Right cardiac atrium (tissue), 5 donors: ENCODE measurements at places on chromosomes 2 and 18. TPM values are rescaled to one million over a fixed set of nuclear protein-coding genes. Genes with fewer than 3 reads are reported as not detected.

GRCh38 chr2:157087373-157088002 lies 170.0 kb upstream of the GALNT5 start:
- peak; percentile 72 for DNase-seq

DNA sequence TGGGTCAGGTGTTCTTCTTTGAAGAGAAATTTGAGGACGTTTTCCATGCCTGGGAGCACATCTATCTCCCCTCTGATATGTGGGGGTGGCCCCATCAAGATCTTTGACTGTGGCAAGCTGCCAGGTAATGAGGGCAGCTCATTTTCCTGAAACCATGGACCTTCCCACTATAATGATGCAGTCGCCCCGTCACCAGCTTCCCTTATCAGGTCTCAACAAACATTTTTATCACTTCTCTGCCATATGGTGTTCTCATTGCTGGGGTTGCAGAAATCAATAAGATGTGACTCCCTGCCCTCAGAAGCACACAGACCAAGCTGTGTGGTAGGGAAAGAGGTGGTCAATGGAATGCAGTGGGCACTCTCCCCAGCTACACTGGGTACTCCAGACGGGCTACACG lies 48.4 kb upstream of the B3GNT7 start:
- DNase-seq = no peak

Gene CPLX4
- polyA plus RNA-seq = not detected

Gene ARID5A
- polyA plus RNA-seq = 31.8 TPM

Gene ACOXL
- 0.02 TPM for polyA plus RNA-seq

- DNase-seq = no peak
Observed at GRCh38 chr2:176146101-176146500, 5.2 kb upstream of the HOXD4 start.

- no peak for DNase-seq
Observed at GRCh38 chr2:68765739-68766375, 31.2 kb downstream of the ARHGAP25 start.

Gene CTAGE1
- 0.07 TPM for polyA plus RNA-seq

DNA sequence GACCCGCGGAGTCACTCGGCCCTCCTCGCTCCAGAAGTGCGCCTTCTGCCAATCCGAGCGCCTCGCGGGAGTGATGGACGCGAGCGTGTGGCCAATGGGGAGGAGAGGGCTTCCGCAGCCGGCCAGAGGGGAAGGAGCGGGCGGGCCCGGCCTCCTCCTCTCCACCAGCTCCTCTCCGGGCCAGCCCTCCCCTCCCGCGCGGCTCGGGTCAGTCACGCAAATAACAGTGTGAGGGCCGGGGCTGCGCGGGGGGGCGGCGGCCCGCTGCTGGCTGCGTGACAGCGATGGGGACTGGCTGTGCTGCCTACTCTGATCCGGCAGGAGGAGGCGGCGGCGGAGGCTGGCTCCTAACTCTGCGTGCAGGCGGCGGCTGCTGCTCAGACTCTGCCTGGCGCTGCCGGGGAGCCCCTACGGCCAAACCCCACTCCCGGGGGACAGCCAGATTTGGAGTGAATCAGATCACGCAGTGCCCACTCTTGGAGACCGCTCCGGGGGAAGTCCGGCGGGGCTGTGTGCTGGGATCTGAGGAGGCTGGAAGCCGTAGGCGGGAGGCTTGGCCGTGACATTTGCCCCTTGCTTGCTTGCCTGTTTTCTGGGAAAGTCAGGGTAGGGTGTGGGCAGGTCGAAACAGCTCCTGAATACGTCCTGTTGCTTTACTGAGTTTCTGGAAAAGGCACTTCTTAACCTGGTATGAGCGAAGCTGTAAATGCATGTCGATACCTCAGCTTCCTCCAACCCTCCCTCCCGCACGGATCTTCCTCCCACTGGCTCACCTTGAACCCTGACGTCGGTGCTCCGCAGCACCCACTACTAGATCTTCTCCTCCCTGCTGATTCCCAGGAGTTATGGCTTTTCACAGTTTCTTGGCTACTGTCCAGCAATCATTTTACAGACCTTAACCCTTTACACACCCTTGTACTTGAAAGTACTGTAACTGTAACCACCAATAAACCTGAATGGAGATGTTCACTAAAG lies 97.9 kb upstream of the SERTAD2 start:
- DNase-seq = no peak

DNA sequence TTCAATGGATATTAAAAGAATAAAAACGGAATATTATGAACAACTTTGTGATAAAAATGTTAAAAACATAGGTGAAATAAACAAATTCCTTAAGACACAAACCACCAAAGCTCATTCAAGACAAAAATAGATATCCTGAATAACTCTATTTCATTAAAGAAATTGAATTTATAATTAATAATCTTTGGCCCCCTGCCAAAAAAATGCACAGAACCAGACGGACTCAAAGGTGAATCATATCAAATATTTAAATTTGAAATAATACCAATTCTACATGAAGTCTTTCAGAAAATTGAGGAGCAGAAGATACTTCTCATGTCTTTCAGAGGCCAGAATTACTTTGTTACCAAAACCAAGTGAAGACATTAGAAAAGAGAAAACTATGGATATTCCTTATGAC lies 128.3 kb upstream of the KLHL29 start:
- no peak for DNase-seq

DNA sequence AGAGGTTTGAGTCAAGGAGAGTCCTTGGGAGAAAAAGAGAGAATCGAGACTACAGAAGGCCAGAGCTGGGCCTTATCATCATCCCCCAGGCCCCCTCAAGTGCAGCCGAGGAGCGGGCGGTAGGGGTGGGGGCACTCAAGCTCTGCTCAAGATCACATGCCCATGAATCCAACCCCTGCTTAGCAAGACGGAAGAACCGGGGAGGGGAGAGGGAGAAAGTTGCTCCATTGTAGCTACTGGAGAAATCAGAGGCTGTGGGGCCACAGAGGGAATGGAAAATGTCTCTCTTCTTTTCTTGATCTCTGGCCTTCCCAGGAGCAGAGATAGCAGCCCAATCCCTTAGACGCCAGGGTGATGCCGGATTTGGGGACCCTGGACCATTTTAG lies 14.6 kb downstream of the SLC4A3 start:
- no peak for DNase-seq

Gene CKAP2L
- polyA plus RNA-seq = not detected

- no peak for DNase-seq
Observed at GRCh38 chr2:106085181-106085940, 108.7 kb downstream of the UXS1 start.
